ENCODE measurements at places on chromosomes 13 and 19.

- DNase-seq, result no peak
These were observed 2360.6 kb downstream of the PCDH9 start for GRCh38 chr13:64869539-64869938.

- no peak for DNase-seq
These were observed 15.5 kb downstream of the ATP8B3 start for GRCh38 chr19:1796395-1797142.

- DNase-seq, result no peak
These were observed 19.2 kb upstream of the SPACA4 start for GRCh38 chr19:48587387-48587786.

DNA sequence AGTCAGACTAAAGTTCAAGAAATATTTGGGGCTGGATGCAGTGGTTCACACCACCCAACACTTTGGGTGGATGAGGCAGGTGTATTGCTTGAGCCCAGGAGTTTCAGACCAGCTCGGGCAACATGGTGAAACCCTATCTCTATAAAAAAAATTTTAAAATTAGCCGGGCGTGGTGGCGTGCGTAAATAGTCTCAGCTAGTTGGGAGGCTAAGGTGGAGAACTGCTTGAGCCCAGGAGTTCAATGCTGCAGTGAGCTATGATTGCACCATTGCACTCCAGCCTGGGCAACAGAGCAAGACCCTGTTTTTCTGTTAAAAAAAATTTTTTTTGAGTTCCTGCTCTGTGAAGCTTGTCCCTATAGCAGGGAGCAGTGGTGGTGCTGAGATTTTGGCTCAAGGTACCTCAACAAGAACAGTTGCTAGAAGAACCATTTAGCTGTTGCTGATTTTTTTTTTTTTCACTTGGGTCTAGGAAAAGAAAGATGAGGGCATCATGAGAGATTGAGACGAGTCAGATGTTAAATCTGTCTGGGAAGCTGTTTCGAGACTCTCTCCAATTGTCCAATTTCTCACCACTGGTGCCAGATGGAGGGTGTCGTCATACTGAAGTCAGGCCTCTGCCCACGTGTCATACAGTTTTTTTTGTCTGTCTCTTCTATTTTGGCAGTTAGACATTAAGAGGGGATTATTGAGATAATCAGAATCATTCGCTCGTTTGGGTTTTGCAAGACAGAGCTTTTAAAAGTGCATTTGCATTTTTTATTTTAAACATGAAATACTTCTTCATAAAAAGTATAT is 3.7 kb downstream of the SLC25A42 start:
- DNase-seq, result no peak

DNA sequence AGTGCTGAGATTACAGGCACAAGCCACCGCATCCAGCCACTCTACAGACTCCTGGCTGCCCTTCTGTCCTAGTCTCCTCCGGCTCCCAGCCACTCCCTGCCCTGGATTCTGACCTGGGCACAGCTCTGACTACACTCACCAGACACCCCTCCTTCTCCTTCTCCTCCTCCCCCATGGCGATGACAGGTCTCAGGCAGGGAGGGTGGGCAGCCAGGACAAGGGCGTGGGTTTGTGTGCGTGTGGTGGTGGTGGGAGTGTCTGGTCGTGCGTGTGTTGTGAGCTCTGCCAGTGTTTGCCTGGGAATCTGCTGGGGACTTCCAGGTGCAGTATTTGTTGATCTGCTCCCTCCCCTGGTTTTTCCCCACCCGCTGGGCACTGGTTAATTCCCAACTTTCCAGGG is 3.0 kb upstream of the NCCRP1 start:
- DNase-seq, result no peak

DNA sequence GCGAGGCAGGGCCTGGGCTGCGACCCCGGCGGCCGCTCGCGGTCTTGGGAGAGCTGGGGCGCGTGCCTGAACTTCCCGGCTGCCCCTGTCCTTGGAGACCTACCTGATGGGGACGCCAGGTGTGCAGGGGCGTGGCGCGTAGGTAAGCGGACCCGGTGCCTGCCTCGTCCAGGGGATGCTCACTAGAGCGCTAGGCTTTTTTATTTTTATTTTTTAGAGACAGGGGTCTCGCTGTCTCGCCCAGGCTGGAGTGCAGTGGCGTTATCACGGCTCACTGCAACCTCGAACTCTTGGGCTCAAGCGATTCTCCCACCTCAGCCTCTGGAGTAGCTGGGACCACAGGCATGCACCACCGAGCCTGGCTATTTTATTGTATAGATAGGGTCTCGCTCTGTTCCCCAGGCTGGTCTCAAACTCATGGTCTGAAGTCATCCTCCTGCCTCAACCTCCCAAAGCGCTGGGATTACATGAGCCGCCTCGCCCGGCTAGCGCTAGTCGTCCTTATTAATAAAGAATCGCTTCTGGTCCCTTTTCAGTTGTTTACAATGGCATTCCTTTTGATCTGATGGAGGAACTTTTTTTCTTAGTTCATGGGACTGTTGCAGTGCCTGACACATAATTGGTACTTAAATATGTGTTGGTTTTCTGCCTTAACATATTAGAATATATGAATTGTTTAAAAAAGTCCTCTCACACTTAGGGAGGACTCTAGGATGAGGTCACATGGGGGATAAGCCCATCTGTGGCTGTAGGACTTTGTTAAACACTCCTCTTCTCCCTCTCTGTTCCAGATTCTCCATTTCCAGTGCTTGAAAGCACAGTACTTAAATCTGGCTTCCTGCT is 812 bp downstream of the DPY19L3 start:
- DNase-seq, result no peak

DNA sequence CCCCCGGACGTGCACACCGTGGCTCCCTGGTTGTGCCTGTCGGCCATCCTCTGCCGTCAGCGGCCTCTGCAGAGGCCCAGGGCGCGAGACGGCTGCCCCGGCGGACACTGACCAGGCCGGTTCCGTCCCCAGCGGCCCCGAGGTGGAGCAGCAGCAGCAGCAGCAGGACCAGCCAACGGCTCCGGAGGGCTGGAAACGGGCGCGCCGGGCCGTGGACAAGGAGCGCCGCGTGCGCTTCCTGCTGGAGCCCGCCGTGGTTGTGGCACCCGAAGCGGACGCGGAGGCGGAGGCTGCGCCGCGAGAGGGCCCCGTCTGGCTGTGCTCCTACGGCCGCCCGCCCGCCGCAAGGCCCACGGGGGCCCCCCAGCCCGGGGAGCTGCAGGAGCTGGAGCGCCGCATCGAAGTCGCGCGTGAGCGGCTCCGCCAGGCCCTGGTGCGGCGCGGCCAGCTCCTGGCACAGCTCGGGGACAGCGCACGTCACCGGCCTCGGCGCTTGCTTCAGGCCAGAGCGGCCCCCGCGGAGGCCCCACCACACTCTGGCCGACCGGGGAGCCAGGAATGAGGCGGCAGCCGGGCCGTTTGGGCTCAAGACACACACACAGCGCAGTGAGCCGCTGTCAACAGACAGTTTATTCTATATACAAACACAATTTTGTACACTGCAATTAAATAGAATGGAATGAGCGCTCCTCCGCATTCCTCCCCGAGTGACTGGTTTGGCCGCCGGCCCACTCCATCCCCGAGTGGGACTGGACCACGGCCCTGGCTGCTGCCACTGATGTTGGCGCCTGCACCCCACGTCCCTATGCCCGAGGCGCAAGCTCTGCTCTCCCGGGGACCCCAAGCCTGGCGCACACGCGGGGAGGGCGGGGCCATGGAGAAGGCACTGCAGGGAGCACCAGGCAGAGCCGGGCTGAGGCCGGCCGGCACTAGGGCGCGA is 9.1 kb downstream of the GRIN3B start:
- no peak for DNase-seq

DNA sequence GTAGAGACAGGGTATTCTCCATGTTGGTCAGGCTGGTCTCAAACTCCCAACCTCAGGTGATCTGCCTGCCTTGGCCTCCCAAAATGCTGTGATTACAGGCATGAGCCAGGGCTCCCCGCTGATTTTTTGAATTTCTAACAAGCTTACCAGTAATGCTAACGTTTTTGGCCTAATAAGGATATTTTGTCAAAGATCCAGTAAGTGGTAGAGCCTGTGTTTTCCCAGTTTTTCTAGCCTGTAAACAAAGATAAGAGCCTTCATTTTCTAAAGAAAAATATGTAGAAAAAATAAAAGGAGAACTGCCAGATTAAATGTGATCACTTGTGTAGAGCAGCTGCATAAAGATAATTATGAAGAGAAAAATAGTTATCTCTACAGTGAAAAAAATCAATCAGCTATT is 37.7 kb downstream of the ZNF93 start:
- no peak for DNase-seq

- DNase-seq, result no peak
These were observed 179.8 kb downstream of the PRR20E start for GRCh38 chr13:57346786-57347185.

DNA sequence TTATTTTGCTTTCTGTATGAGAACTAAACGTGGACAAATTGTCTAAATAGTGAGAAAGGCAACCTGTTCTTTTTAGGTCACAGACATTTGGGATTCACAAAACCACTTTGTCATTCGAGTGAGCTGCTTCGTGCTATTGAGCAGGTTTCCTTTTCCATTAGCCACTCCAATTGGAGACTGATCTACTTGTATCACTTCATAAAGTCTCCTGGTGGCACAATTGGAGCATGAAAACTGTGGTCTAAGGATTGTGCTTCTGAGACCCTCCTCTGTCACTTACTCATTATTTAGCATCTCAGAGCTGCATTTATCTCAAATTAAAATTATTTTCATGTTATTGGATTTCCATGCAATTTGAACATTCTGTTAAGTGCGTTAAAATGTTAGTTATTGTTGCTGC is 397.7 kb downstream of the TDRD3 start:
- no peak for DNase-seq

GRCh38 chr13:110338441-110339101 is 31.5 kb downstream of the COL4A2 start:
- no peak for DNase-seq

GRCh38 chr13:39417131-39417530 is 185.9 kb downstream of the LHFPL6 start:
- no peak for DNase-seq

GRCh38 chr13:46295491-46296114 is 83.9 kb downstream of the LRRC63 start:
- DNase-seq, result peak; percentile 98

GRCh38 chr19:19477705-19478383 is 37.5 kb downstream of the TSSK6 start:
- DNase-seq, result no peak

DNA sequence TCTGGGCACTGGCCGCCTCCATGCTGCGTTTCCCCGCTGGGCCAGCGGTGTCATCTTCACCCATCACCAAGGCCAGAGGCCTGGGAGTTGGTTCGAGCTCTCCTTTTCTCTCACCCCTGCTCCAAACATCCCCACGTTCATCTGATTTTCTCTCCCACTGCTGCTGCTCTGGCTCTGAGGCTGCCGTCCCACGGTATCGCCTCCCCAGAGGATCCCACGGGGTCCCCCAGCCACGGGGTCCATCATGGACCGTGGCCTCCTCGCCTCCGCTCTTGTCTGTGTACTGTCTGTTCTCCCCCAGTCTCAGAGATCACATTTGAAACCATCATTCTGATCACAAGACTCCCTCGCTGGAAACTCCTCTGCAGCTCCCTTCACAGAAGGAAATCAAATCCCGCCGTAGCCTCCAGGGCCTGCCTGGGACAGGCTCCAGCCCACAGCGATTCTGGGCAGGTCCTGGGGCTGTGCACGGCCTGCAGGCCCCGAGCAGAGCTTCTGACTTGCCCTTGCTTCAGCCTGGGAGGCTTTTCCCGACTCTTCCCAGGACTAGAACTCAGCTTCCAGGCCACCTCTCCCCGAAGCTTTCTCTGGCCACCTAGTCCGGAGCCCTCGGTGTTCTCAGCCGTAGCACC is 64.2 kb downstream of the SOX1 start:
- DNase-seq, result no peak

- no peak for DNase-seq
These were observed 530.7 kb upstream of the SLITRK1 start for GRCh38 chr13:84413016-84413415.

GRCh38 chr13:113802090-113802531 is 43.1 kb downstream of the TMEM255B start:
- DNase-seq, result peak; percentile 48

DNA sequence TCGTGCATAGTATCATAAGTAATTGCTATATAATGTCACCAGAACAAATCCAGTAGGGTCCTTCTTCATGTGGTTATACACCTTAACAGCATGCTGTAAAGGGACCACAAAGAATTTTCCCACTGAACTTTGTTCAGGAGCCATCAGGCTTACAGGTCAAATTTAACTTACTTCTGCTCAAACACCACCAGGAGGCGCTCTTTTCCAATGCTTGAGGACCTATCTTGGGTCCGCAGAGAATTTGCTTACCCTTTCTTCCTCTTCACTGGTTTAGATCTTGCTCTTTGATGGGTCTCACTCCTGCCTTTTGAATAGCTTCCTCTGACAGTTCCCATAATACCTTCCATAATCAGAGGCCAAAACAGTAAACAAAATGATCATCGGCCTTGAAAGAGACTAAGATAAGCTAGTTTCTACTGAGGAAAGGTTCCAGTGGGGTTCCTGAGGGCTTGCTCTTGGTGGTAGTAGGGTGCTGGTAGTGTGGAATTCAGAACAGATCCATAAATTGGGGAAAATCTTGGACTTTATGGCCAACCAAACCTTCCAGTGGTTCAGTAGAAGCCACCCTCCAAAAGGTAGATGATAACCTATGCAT is 37.4 kb downstream of the SCGB2B2 start:
- peak; percentile 50 for DNase-seq

DNA sequence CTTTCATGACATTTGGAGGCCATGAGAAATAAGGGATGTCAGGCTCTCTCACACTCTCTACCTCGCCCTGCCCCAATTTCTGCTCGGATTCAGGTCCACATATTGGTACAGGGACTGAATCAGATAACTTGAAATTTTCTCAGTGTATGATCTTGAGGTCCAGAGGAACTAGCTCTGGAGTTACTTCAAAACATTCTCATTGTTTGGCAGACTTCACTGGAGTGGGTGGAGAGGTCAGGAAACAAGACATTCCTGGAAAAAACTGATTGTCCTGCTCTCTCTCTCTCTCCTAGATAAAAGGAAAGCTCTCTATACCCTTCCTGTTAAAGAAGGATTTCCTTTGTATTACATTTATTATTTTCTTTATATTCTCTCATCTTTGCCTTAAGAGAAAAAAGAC is 428.1 kb upstream of the DACH1 start:
- no peak for DNase-seq

- no peak for DNase-seq
These were observed 44.6 kb downstream of the ANKRD27 start for GRCh38 chr19:32630338-32630737.

GRCh38 chr13:44874886-44875630 is 114.2 kb downstream of the NUFIP1 start:
- no peak for DNase-seq

DNA sequence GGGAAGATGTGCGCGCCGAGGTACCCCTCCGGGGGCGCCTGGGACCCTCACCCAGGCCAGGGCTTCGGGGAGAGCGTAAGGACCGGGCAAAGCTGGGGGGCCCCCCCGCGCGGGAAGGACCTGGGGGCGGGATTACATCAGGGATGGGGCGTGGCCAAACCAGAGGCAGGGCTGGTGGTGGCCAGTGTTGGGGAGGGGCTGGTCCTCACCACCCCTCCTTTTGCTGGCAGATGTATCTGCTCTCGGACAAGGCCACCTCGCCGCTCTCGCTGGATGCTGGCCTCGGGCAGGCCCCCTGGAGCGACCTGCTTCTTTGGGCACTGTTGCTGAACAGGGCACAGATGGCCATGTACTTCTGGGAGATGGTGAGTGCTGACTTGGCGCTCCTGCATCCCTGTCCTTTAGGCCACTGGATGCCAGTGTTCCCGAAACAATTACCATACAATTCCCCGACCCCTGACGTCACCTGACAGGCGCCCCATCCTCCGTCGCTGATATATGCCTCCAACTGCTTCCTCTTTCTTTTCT is 25.3 kb downstream of the TRPM4 start:
- DNase-seq, result no peak
